ENCODE measurements at places on chromosomes 11 and 22.

GRCh38 chr22:21443057-21443734 lies 24.0 kb upstream of the TMEM191C start:
- no peak for DNase-seq

GRCh38 chr11:77069969-77070582 lies 3.3 kb downstream of the CAPN5 start:
- DNase-seq = no peak

GRCh38 chr11:8315463-8315862 lies 51.8 kb upstream of the LMO1 start:
- DNase-seq = no peak

GRCh38 chr11:119991022-119991404 lies 146.9 kb downstream of the TRIM29 start:
- DNase-seq = no peak

DNA sequence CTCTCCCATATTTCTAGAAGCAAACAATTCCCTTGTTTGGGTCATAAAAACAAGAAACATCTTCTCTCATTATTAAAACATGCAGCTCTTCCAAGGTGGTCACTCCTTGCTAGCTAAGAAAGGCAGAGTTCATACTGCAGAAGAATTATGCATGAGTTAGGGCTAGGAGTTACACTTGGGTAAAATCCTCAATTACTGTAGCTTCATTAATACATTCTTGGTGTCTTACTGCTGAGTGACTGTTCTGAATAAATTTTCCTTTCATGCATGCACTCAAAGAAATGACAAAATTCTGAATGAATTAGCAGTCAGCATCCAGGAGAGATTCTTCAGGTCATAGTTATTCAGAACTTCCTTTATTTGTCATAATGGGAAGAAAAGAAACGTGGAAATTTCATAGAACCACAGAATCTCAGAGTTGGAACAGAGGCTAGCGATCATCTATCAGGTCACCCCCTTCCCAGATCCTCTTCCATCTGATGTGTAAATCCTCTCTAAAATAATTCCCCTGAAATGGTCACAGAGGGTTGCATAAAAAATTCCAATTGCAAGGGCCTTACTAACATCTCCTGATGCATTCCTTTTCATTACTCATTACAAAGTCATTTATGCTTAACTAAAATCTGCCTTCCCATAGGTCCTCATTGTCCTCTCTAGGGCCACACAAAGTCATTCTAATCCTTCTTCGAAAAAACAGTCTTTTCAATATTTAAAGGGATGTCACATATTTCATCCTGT lies 771.5 kb downstream of the DLG2 start:
- no peak for DNase-seq

GRCh38 chr22:35996596-35996995 lies 32.0 kb downstream of the RBFOX2 start:
- no peak for DNase-seq

GRCh38 chr11:119091178-119091577 lies 6.5 kb downstream of the HMBS start:
- DNase-seq = no peak

DNA sequence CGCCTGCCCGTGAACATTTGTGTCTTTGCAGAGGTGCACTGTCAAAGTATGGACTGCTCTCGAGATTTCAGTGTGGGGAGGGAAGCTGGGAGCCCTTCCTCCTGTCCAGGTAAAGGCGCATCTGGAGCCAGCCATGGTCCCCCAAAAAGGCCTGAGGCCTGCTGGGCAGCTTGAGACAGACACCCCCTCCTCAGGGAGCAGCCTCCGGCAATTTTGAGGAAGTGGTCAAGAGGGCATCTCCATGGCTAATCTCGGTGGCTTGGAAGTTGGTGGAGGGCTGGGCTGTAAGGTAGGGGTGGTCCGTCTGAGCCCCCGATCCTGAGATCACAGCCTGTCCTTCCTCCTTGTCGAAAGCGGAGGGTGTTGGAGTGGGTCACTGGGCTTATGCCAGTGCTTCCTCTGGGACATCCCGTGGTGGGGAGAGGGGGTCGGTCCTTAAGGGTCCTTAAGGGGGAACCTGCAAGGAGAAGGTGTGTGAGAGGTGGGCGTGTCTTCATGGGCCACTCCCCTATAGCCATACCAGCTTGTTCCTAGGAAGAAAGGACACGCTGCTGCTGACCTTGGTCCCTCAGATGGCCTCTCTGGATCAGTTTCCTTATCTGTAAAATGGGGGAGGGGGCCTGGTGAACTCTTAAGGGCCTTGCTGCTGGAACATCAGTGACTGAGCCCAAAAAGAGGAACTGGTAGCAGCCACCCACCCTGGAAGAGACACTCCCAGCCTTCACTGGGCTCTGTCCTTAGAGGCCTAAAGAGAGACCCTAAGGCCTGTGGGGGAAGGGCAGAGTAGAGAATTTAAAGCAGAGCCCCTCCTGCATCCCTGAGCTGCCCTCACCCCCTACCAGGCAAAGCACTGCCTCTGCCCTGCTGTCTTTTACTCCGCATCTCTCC lies 2.6 kb downstream of the KCNC1 start:
- no peak for DNase-seq

- no peak for DNase-seq
These were observed 1.7 kb upstream of the TUBGCP6 start for GRCh38 chr22:50246242-50247175.

GRCh38 chr11:76838678-76839068 lies 22.0 kb upstream of the ACER3 start:
- DNase-seq = no peak

GRCh38 chr11:117449111-117449693 lies 121.5 kb downstream of the CEP164 start:
- DNase-seq = no peak

GRCh38 chr11:2725368-2726300 lies 25.8 kb upstream of the KCNQ1OT1 start:
- DNase-seq = no peak

DNA sequence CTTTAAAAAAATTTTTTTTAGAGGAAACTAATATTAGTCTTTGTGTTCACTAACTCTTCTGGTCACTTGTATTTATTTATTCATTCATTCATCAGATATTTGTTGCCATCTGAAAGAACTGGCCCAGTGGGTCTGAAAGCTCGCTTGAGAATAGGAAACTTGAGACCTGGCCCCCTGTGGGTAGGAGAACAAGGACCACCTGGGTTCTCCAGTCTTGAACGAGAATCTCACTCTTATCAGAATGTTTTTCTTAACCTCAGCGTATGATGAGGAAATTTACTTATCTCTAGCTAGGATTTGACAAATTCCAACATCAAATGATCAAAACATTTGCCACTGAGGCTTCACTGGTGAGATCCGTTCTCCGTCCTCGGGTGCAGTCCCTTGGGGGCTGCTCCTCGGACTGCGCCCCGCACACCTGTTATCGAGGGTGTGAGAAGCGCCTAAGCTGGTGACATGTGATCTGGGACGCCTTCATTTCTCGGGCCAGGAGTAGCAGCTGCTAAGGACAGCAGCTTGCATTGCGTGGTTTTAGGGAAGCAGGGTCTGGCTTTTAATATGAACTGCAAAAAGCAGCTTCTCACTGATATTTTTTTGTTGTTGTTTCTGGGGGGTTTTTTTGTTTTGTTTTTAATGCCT lies 6.3 kb downstream of the C22orf31 start:
- no peak for DNase-seq

DNA sequence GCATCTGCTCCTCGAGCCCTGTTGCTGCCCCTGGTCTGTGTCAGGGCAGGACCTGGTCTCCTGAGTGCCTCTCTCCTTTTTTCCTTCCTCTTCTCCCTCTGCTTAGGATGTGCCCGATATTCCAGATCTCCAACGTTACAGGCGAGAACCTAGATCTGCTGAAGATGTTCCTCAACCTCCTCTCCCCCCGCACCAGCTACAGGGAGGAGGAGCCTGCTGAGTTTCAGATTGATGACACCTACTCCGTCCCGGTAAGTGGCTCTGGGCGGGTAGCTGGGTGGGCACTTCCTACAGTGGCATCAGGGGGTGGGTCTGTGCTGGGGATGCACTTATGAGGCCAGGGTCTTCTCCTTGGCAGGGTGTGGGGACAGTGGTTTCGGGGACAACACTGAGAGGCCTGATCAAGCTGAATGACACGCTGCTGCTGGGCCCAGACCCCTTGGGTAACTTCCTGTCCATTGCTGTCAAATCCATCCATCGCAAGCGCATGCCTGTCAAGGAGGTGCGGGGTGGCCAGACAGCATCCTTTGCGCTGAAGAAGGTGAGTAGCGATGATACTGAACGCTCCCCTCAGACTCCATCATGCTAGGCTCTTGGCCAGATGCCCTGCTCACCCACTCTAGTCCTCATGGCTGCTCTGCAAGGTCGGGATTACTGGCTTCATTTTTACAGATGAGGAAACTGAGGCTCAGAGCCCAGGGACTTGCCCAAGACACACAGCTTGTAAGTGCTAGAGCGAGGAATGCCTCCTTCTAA lies 20.3 kb downstream of the GTPBP1 start:
- DNase-seq = no peak

DNA sequence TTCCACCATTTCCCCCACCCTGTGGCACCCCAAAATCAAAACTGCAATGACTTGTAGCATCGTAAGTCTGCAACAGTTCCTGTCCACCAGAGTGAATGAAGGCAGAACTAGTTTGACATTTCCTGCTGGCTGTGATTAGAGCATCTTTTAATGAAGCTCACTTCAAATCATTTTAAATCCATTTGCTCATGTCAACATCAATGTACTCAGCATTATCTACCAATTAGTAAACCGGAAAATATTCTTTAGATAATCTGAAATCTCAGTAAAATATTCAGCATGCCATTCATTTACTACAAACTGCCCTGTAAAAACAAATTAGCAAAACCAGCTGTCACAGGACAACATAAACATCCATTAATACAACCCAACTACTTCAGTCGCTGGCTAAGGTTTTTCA lies 38.1 kb downstream of the CADM1 start:
- no peak for DNase-seq

GRCh38 chr11:120248551-120249278 lies 8.8 kb downstream of the POU2F3 start:
- no peak for DNase-seq

- DNase-seq = no peak
These were observed 17.2 kb downstream of the FRMD8 start for GRCh38 chr11:65403607-65404121.

- DNase-seq = peak; percentile 65
These were observed at the start of gene CAPN5 for GRCh38 chr11:77066229-77067042. TSS of gene CAPN5 (plus strand) at chr11:77066971. CDS start at chr11:77084887, 17,916 bp downstream.

GRCh38 chr11:62958547-62959421 lies 26.0 kb downstream of the SLC22A6 start:
- no peak for DNase-seq

DNA sequence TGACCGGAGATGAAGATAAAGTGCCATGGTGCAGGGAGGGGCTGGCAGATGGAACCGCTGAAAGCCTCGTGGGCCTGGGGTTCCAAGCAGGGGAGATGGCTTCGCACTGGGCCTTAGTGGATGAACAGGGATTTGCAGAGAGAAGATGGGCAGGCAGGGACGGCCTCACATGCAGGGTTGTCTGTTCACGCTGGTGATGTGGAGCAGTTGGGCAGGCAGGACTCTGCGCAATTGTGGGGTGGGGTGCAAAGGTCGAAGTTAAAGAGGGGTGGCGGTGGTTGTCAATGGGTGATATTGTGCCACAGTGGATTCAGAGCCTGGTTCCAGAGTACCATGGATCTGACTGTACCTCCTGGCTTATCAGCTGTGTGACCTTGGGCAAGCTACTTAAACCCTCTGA lies 7.9 kb downstream of the MB start:
- DNase-seq = no peak

DNA sequence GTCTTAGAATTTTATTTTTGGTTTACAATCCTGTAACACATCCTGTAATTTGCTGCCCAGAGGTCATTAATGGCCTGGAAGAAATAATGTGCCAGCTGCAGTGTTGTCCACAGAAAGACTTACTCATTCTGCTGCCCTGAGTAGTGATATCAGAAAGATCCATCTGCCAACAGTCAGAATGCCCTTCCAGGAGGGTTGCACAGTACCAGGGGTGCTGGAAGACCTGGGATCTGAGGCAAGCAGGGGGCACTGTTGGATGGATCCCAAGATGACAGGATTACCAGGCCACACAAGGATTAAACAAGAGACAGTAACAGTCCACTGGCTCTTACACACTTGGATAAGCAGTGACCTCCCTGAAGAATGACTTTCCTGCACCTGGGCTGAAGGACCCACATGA lies 93.8 kb upstream of the TOP3B start:
- DNase-seq = no peak

GRCh38 chr11:17386331-17387084 lies 2.0 kb downstream of the KCNJ11 start:
- DNase-seq = no peak

- no peak for DNase-seq
These were observed 23.3 kb upstream of the EIF3D start for GRCh38 chr22:36552289-36552688.

- DNase-seq = no peak
These were observed 122.2 kb downstream of the PLEKHA7 start for GRCh38 chr11:16891964-16892363.

DNA sequence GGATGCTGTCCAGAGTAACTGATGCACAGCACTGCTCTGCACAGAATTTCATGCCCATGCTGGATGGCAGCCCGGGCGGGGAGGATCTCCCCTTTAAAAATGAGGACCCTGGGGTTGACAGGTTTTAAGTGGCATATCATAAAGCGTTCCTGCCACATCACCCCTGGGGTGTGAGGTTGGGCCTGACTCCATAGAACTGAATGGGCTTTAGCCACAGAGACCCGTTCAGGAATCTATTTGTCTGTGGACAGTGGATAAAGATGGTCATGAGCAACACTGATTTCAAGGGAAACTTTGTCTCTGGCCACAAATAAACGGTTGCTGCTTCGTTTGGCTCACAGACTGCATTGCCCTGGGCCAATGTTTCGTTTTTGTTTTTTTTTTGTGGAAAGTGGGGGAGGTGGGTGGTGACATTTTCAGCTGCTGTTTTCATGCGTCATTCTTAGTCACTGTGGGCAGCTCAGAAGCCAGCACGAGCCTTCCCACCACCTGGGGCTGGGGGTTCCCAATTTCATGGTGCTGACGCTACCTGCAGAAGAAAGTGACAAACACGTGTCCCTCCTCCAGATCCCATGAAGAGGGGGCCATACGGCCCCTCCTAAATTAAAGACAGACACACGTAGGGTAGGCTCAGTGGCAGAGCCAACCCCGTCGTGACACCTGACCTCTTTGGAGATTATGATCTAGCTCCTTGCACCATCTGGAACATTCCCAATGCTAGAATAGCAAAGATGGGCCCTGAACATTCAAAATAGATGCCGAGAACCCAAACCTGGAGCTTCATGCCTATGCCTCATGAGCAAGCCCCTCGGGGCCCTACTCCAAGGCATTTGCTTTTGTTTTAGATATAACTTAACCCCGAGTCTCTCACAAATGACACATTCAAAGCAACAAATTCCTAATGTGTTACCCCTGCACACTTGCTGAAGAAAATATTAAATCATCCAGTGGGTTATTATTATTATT lies 54.8 kb upstream of the PHF21B start:
- peak; percentile 16 for DNase-seq

GRCh38 chr22:32745251-32745995 lies 56.1 kb upstream of the TIMP3 start:
- no peak for DNase-seq

- no peak for DNase-seq
These were observed 58.9 kb upstream of the SEPTIN5 start for GRCh38 chr22:19655399-19655798.

DNA sequence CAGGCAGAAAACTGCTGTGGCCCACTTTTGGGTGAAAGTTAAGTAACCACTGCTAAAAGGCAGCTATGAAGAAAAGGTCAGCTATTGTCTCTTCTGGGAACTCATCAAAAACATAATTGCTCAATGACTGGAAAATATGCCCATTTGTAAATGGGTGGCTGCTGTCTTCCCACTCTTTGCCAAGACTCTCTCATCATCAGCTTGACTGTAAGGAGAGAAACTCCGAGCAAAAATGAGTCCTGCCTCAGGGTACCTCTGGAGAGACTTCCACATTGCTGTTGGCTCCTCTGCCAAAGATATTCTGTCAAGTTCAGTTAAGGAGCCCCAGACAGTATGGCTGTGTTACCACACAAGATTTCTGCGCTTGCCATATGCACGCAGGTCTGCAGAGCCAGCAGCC lies 138.7 kb downstream of the BBOX1 start:
- DNase-seq = no peak

Data from stimulated activated CD8-positive, alpha-beta memory T cell treated with anti-CD3 and anti-CD28 coated beads, Interleukin-4, amount 100 ng/mL, for 4 hours (primary cell).